ENCODE measurements at places on chromosomes 2 and 18.

GRCh38 chr2:215594766-215595165, 158.9 kb upstream of the FN1 start:
- DNase-seq: no peak

DNA sequence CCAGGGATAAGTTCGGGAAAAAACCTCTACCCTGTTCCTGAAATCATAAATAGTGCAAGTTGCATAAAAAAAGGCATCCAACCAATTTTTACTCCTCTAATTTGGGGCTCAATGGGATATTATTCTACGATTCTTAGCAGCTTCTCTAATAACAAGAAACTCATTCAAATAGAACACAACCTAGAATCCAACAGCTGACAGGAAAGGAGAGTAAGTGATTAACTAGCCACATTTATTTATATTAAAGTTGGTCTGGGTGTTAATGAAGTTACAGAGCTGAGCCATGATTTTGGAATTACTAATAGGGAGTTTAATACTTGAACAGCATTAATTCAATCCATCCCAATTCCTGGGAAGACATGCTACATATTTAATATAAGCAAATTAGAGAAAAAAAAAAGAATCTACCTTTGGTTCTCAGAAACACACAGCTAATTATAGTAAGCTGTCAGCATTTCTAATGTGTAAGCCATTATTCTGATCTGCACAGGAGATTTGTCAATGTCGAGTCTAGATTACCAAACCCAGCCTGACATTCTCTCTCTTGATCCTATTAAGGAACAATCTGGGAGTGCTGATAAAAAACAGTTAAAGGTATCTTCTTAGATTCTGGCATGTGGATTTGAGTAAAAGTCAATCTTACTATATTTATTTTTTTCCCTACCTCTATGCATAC, 267.7 kb downstream of the NBAS start:
- no peak for DNase-seq

DNA sequence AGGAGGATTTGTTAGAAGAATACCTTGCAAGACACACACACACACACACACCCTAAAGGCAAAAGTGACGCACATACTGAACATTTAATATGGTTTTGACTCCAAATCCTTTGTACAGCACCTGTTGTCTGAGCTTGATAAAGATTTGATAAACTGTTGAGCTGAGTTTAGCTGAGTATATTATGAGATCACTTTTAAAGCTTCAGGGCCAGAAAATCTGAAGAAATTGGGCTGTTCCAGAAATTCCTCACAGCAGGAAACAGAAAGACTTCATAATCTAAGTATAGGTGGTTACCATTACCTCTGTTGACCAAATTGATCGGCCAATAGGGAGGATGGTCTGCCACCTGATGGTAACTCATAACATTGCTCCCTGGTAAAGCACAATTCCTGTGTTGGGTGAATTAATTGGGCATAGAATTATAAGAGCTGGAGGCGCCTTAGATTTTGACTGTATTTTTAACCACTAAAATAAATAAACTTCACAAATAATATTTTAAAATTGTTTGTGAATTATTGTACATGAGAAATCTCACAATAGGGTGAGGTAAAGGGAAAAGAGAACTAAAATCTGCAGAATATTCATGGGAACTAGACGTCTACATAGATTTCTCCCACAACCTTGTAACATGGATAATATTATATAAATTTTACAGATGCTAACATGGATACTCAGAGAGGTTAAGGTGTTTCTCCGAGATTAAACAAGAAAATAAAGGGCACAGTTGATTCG, 21.8 kb upstream of the RPIA start:
- DNase-seq: no peak

DNA sequence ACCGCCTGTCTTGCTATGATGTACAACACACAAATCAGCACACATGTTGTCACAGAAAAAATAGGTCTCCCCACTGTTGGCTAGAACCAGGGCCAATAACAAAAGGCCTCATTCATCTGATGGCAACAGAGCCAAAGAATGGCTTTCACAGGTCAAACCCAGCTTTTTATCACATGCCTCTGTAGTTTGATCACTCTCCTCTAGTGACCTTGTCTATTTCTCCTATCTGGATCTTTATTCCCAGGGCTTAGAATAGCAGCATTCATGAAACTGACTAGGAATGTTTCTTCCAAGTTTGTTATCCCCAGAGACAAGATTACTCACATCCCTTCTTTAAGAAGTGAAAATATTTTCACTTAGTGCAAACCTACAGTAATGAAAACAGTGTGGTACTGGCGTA, 285.8 kb upstream of the GYPC start:
- no peak for DNase-seq

DNA sequence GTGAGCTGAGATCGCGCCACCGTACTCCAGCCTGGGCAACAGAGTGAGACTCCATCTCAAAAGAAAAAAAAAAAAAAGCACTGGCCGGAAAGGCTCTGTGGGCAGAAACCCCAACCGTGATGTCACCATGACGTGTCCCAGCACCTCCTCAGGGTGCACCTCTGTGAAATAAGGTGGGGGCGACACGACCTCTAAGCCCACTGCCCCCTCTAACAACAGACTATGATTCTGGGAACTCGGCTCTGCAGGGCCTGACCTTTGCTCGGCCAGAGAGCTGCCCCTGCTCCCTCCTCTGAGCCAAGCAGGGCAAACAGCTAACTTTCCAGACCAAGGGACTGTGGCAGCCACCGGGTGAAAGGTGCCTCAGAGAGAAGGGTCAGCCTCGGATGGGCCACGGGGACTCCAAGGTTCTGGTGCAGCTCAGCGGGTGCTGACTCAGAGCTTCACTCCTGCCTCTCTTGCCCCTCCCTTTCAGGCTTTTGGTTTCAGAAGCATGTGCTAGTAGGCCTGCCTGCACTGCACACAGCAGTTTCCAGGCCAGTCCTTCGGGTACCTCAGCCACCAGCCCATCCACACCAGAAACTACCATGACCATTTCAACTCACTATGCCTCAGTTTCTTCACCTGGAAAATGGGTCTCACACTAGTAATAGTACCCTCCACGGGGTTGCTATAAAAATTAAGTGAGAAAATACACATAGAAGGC, 8.0 kb downstream of the TMBIM1 start:
- DNase-seq: no peak

- no peak for DNase-seq
These were observed 373.5 kb upstream of the CHST9 start for GRCh38 chr18:27558388-27559155.

- DNase-seq: no peak
These were observed 1.9 kb downstream of the WDR54 start for GRCh38 chr2:74423231-74424095.

DNA sequence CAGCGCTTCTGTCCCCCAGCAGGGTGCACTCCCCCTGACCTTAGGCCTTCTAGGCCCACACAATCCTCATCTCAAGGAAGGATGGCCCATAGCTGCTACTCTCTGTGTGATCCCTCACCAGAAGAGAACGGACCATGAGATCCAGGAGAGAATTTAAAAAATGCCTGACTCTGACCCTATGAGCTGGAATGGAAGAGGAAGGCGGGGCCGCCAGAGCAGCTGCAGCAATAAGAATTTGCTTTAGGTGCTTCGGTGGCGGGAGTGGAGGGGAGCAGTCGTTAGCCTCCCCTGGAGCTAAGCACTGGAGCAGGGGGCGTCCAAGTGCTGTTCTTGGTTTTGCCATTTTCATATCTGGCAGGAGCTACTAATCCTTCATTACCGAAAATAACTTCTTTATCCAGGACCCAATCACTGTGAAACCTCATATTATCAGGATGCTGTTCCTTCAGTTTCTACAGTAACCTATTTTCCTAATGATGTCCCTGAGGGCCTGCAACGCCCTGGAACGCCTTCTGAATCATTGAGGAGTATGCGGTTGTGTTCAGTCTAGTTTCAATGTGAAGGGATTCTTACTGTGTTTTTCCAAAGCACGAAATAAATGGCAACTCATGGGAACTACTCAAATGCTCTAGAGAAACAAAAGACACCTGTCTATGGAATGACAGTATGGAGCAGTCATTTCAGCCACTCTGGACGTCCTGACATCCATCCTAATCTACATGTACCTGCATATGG, 105.1 kb upstream of the SIX2 start:
- no peak for DNase-seq

GRCh38 chr2:191086706-191087105, 64.1 kb downstream of the STAT4 start:
- DNase-seq: no peak

DNA sequence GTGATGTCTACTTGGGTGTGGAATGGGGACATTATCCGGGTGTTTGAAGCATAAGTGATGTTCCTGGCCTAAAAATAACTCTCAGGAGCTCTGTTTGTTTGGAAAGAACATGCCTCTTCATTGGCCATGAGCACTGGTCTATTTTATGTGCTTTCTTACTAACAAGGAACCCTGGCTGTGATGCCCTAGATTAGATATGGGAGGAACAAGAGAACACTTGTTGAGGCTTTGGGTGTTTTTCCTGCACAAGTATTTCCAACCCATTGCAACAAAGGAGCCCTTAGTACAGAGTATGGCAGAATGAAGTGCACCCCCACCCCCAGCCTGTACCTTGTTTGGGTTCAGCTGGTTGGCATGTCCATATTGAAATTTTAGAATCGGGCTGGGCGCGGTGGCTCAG, 95.9 kb downstream of the SLC4A3 start:
- DNase-seq: no peak

GRCh38 chr2:226423498-226423960, 376.1 kb downstream of the IRS1 start:
- no peak for DNase-seq

GRCh38 chr2:101047075-101047766, 45.1 kb downstream of the RPL31 start:
- DNase-seq: no peak
